Renal cortical epithelial cell (primary cell): ENCODE measurements at places on chromosomes 11 and 22.

DNA sequence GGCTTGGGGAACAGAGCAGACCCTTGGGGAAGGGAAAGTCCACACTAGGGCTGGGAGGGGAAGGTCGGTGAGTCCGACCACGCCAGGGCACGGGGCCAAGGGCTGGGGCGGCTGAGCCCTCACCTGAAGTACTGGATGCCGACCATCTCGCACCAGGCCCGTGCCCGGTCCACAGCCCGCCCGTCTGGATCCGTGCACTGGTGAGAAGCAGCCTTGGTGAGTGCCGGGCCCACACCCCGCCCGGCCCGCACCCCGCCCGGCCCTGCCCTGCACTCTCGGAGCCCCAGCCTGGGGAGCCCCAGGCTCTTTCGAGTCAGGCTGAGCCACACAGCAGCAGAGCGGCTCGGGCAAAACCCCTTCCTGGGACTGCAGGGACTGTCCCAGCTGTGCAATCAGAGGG, 1.9 kb upstream of the BAIAP2L2 start:
- DNase-seq = no peak

DNA sequence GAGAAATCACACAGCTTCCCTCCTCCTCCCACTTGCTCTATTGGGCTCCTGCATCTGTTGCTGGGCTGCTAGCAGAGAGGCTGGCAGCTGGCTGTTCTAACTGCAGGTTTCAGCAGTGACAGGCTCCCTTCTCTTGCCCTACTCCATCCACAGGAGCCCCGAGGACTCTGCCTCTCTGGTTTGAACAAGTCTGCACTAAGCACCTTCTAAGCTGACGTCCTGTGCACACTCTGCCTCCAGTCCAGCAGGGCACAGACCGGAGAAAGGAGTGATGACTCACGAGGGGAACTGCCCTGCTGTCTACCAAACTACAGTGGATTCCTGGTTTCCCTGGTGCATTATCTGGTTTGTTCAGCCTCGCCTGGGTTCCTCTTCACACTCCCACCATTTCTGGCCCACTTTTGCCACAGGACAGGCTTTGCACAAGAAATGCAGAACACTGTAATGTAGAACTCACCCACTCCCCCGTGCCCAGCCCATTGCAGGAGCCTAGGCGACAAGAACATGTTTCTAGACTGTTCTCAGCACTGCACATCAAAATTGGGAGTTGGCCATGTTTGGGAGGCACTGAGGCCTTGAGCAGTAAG, 26.0 kb downstream of the IL10RA start:
- peak; percentile 65 for DNase-seq

- no peak for DNase-seq
Measured at GRCh38 chr11:19842505-19842904, 129.9 kb downstream of the NAV2 start.

DNA sequence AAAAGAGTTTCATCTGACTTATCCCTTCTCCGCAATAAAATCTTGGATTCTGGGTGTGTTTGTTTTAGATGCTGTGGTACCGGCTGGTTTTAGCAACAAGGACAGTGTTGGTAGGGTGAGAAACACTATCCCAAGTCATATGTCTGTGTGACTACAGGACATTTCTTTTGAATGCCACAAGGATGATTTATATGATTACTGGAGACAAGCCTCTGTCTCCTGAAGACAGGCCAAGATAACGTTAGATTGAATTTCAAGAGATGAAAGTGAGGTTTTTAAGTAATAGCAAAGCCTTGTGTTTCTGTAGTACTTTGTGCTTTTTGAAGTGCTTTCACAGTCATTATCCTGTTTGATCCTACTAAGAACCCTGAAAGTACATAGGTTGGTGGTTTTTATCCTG, 101.6 kb downstream of the COMMD9 start:
- no peak for DNase-seq
